Activated CD8-positive, alpha-beta T cell treated with anti-CD3 and anti-CD28 coated beads for 36 hours (primary cell): ENCODE measurements at places on chromosomes 7 and 10. TPM values are rescaled to one million over a fixed set of nuclear protein-coding genes. Genes with fewer than 3 reads are reported as not detected.

GRCh38 chr10:86523348-86523747 is 1.8 kb upstream of the WAPL start:
- no peaks in the 10 kb centered on the region for H3K27me3 ChIP-seq
- DNase-seq: no peak
- no peak overlapping the region for H3K27ac ChIP-seq
- peaks cover 44% of the 10 kb centered on the region for H3K4me1 ChIP-seq
- peaks cover 19% of the 10 kb centered on the region for H3K36me3 ChIP-seq
- peak overlapping the region; percentile 89 for H3K4me3 ChIP-seq

DNA sequence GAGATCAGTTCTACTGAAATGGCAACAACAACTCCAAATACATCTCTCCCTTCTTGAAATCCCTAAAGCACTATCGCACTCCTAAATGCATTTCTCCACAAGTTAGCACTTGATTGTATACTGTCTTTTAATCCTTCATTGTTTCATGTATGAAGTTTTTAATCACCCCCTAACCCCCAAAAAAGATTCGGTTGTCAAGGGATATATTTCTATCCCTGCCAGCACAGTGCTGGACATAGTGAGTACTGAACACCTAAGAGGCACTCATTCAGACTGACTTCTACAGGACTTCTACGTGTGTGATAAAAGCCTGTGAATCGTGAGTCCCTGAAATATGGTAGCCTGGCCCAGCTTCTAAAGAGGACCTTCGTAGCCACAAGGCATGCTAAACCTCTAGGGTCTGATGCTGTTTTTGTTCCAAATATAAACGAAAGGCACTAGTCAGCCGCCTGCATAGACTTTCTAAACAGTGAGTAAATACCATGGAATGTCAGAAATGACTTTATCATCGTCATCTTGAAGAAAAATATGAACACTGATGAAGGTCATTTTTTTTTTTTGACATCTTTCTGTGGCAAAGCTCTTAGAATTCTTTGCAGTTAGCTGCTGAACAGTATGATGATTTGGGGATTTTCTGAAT is 14.6 kb upstream of the ZSCAN21 start:
- H3K36me3 ChIP-seq: peaks cover 51% of the 10 kb centered on the region
- H3K27me3 ChIP-seq: no peaks in the 10 kb centered on the region

DNA sequence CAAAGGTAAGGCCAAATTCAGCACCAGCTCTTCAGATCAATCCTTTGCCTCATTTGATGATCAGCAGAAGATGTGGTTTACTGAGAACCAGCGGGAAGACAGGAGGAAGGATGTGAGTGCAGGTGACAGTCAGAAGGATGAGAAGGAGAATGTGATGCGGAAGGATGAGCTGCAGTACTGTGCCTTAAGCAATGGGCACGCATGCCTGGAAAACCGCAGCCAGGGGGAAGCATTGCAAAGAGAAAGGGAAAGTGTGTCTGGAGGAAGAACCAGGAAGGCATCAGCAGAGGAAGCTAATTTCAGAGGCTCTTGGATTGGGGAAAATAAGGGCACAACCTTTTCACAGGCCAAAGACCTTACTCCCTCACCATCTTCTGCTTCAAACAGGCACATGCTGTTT is 25.7 kb downstream of the C10orf71 start:
- no peak overlapping the region for H3K27ac ChIP-seq
- H3K27me3 ChIP-seq: peaks cover 3% of the 10 kb centered on the region
- no peak for DNase-seq
- no peak overlapping the region for H3K4me3 ChIP-seq
- H3K36me3 ChIP-seq: no peaks in the 10 kb centered on the region
- no peaks in the 10 kb centered on the region for H3K4me1 ChIP-seq

Gene DDC
- 1.2 TPM for total RNA-seq

GRCh38 chr10:8078027-8078426 is 23.5 kb downstream of the GATA3 start:
- H3K27me3 ChIP-seq: no peaks in the 10 kb centered on the region
- no peak overlapping the region for H3K4me3 ChIP-seq
- no peak for DNase-seq
- H3K27ac ChIP-seq: no peak overlapping the region
- H3K4me1 ChIP-seq: peaks cover 12% of the 10 kb centered on the region
- H3K36me3 ChIP-seq: peaks cover 37% of the 10 kb centered on the region

Gene SPDYE6
- not detected for total RNA-seq

- no peaks in the 10 kb centered on the region for H3K36me3 ChIP-seq
- H3K27me3 ChIP-seq: no peaks in the 10 kb centered on the region
- H3K27ac ChIP-seq: no peak overlapping the region
- DNase-seq: no peak
- no peak overlapping the region for H3K4me3 ChIP-seq
- H3K4me1 ChIP-seq: peaks cover 15% of the 10 kb centered on the region
Observed at GRCh38 chr10:4181081-4181480, 396.1 kb upstream of the KLF6 start.

Gene LMOD2
- total RNA-seq: not detected

GRCh38 chr10:71638064-71638821 is 81.3 kb downstream of the C10orf105 start:
- no peak overlapping the region for H3K4me3 ChIP-seq
- no peak overlapping the region for H3K27ac ChIP-seq
- H3K36me3 ChIP-seq: no peaks in the 10 kb centered on the region

Gene CYP26C1
- not detected for total RNA-seq

DNA sequence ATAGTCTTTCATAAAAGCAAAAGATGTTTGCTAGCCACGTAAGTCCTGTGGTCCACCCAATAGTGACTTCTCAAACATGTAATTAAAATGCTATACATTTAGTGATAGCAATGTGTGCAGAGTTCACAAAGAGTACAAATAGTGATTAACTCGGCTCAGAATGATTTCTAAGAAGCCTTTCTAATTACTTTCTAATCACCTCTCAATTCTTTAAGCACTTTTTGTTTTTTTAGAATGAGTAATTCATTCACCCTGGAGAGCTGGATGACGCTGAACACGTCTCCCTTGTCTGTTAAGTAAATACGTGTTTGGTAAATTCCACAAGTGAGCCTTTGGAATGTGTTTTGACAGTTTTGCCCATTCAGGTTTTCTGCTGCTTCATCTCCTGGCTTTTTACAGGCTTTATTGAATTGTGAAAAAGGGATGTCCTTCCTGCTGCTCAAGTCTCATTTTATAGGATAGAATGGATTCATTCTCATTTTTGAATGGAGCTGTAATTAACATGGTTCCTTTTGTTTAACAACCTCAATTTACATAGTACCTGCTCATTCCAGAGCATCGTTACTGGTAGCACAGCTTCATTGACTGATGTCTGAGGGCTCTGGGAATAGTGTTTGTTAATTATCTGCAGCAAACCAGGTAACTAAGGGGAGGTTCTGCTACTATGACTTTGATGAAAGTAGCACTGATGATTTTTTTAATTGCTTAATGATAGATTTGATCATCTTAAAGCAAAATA is 212.1 kb downstream of the VTI1A start:
- H3K36me3 ChIP-seq: peaks cover 30% of the 10 kb centered on the region
- no peaks in the 10 kb centered on the region for H3K4me1 ChIP-seq
- no peak overlapping the region for H3K4me3 ChIP-seq
- H3K27ac ChIP-seq: no peak overlapping the region
- H3K27me3 ChIP-seq: no peaks in the 10 kb centered on the region

DNA sequence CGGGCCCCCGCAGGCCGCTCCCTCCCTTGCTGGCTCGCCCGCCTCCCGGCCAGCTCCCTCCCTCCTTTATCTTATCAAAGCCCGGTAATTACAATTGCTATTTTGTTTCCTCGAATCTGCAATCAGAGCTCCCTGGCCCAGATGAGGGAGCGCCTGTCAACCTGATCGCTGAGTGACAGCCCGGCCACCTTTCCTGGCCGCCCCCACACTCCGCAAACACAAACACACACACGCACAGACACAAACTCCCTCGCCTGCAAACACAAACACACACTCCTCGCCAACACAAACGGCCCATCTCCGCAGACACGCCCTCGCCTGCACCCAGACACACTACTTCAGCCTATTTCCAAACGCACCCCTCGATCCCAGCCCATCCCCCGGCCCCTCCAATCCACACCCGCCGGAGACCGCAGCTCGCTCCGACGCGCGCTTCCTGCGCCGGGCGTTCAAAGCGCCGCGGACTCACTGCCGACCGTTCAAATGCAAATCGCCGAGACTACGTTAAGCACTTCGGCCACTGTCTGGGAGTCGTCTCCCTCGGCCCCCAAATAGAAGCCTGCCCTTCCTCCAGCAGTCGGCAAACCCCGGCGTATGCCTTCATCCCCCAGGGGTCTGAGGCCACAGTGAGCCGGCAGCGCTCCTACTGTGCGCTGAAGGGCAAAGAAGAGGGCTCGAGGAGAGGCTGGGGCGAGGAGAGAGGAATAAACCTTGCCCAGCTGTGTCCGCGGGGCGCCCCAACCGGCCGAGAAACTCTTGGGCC is 3.0 kb upstream of the FGF8 start:
- H3K27me3 ChIP-seq: peaks cover 33% of the 10 kb centered on the region
- peaks cover 47% of the 10 kb centered on the region for H3K36me3 ChIP-seq
- peak overlapping the region; percentile 94 for H3K4me3 ChIP-seq
- H3K4me1 ChIP-seq: peaks cover 31% of the 10 kb centered on the region
- peak; percentile 43 for DNase-seq

Gene EBF3
- not detected for total RNA-seq

Gene ZNF804B
- not detected for total RNA-seq

GRCh38 chr10:14836208-14836607 is 1.6 kb downstream of the CDNF start:
- H3K4me1 ChIP-seq: peaks cover 24% of the 10 kb centered on the region
- H3K27ac ChIP-seq: no peak overlapping the region
- H3K36me3 ChIP-seq: peaks cover 17% of the 10 kb centered on the region

Gene AMZ1
- total RNA-seq: 0.14 TPM

Gene CUBN
- 0.38 TPM for total RNA-seq

GRCh38 chr7:100489121-100489520 is 5.4 kb downstream of the NYAP1 start:
- H3K4me1 ChIP-seq: peaks cover 9% of the 10 kb centered on the region
- H3K4me3 ChIP-seq: no peak overlapping the region
- no peaks in the 10 kb centered on the region for H3K27me3 ChIP-seq
- H3K27ac ChIP-seq: no peak overlapping the region

Gene CRHR2
- total RNA-seq: not detected

DNA sequence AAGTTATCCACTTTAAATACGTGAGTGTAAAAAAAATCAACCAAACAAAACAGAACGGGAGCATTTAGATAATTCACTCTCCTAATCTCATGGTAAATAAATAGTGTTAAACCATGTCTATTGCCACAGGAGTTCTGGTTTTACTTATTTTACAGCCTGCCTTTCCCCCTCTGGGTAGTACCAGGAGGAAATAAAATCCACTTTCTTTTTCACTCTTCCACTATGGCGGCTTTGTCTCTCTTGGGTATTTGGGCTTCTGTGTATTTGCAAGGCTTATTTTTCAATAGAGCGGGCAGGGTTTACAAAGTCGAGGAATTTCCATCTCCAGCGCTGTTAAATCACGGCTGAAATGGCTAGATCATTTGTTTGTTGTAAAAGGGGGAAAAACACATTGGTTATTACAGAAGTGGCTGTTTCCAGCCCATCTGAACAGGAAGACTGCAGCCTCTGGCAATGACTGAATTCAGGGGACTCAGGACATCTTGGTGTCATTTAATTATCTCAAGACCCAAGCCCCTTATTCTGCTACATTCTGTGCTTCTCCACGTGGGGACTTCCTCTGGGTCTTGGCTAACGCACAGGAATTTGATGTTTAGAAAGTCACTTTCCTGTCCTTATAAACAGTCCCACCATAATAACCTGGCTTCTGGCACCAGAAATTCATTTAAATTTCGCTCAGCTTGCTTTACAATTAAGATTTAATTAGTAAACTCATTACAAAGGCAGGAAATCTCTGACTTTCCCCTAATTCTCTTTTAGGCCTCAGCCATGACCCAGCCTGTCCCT is 323.9 kb downstream of the GATA3 start:
- no peak for DNase-seq
- H3K4me3 ChIP-seq: no peak overlapping the region
- H3K36me3 ChIP-seq: no peaks in the 10 kb centered on the region
- no peak overlapping the region for H3K27ac ChIP-seq

DNA sequence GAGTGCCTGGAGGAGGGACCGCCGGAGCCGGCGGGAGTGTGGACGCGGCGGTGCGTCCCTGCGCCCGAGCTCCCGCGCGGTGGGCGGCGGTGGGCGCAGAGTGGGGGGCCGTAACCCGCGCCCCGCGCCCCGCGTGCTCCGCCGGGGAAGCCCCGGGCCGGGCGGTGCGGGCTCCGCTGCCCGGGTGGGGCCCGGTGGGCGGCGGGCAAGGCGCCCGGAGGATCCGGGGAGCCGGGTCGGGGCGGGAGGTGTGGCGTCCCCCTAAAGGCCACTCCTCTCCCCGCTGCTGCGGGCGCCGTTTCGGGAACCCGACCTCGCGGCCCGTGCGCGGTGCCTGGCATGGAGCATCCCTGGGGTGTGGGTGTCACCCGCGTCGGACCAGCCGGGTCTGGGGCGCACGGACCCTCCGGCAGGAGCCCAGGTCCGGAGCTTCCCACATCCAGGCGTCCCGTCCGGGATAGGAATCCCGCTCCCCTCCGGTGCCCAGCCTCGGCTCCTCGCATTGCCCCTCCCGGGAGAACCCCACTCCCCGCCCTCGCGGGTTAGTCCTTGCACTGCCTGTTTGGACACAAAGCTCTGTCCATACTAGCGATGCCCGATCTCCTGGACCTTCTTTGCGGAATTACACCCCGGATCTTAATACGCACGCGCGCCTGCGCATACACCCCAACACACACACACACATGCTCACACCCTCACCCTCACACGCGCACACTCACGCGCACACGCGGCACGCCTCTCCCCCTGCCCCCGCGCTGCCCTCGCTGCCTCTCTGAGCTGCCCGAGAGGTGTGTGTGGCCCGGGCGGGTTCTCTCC is 723 bp downstream of the MTURN start:
- peaks cover 6% of the 10 kb centered on the region for H3K4me1 ChIP-seq
- H3K27ac ChIP-seq: peak overlapping the region; percentile 83
- no peaks in the 10 kb centered on the region for H3K36me3 ChIP-seq

DNA sequence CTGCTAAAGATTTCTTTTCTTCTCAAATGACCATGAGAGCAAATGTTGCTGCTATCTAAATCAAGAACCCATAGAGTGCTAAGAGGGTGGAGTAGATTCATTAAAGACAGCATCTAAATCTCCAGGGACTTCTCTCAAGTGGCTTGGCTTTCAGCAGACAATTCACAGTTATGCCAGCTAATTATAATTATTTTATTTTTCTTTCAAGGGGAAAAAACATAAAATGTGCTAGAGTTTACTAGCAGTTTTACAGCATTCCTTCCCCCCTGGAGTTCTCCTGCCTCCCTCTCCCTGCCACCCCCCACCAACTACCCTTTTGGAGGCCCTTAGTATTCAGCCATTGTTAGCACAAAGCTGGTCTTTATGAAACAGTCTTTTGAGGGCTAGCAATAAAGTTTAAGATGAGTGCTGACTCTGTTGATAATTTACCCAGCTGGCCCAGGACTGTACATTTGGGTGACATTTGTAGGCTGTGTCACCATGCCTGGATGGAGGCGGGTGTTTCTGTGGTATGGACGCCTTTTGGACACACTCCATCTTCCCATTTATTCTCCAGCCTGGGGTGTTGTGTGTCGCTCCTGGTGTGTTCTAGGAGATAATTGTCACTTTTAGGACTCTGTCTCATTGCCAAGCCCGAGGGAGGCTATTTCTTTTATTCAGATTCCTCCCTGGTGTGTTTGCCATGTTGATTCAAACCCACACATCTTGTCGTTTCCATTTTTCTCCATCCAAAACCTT is 160.2 kb downstream of the CREB5 start:
- no peak for DNase-seq
- no peaks in the 10 kb centered on the region for H3K4me1 ChIP-seq
- peaks cover 5% of the 10 kb centered on the region for H3K27me3 ChIP-seq
- H3K36me3 ChIP-seq: no peaks in the 10 kb centered on the region
- no peak overlapping the region for H3K27ac ChIP-seq

- H3K27me3 ChIP-seq: no peaks in the 10 kb centered on the region
- H3K4me3 ChIP-seq: no peak overlapping the region
- no peaks in the 10 kb centered on the region for H3K4me1 ChIP-seq
- no peaks in the 10 kb centered on the region for H3K36me3 ChIP-seq
Observed at GRCh38 chr7:83101530-83101929, 61.2 kb downstream of the PCLO start.
